ENCODE measurements at places on chromosomes 13 and 19. TPM values are rescaled to one million over a fixed set of nuclear protein-coding genes. Genes with fewer than 3 reads are reported as not detected.

The NUDT19 gene
- total RNA-seq: 20.6 TPM

The OR7D2 gene
- not detected for total RNA-seq

The CEACAM5 gene
- total RNA-seq: not detected

The HNRNPM gene
- total RNA-seq: 336 TPM

DNA sequence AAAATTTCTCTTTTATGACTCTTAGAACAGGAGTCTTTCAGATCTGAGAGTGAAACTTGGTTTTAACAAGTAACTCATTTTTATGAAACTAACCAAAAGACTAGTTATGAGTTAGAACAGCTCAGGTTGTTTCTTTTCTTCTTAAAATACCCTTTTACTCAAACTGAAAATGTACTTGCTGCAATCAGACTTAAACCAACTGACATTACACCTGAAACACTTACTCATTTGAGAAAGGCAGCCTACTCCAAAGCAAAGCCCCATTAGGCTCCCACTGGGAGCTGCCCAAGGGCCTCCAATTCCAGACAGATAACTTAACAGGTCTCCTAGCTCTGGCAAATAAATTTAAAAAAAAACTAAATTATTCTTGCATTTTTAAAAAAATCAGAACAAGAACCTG is 3.6 kb downstream of the FOXO1 start:
- no peak for DNase-seq

Measured in CD8-positive, alpha-beta memory T cell (primary cell).